ENCODE measurements at places on chromosomes 2 and 18.

DNA sequence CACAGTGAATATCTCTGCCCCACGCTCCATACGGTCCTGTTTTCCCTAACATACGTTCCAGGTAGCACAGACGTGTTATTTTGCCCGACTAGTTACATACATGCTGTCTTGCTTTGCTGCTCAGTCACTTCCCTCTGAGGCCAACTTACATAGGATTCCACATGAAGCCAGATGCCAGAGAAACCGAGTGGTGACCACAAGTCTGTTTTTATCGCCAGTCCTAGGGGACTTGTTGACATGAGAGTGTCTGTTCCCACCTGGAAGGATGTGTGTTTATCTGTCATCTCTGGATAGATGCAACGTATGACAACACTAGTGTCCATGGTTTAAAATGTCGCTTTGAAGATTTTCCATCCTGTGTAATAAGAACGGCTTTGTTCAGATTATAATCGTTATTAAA is 32.6 kb downstream of the PMAIP1 start:
- DNase-seq = no peak

GRCh38 chr2:113309655-113310387 is 31.1 kb upstream of the PAX8 start:
- no peak for DNase-seq

DNA sequence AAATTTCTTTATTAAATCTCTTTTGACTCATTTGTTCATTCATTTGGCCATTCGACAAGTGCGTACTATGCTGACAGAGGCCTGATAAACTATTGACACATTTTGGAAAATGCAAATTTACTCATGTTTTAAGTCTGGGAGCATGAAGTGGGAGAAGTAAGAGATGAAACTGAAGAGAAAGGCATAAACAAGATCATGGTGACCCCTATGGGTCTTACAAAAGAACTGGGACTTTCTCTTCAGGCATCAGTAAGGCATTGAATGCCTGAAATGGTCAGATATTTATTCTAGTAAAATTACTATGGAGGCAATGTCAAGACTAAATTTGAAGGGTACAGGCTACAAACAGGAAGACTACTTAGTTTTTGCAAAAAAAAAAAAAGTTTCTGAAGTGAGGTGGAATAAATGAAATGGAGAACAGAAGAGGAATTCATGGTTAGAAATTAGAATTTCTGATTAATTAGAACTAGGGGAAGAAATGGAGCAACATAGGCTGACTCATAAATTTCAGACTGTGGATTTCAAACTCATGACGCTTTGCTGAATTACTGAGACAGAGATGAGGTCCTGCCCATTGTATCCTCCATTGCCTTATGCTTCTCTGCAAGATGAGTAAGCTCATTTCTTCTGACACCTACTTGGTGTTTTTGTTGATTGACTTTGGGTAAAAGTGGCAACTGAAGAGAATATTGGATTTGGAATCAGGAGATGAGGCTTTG is 32.7 kb downstream of the VSNL1 start:
- no peak for DNase-seq

DNA sequence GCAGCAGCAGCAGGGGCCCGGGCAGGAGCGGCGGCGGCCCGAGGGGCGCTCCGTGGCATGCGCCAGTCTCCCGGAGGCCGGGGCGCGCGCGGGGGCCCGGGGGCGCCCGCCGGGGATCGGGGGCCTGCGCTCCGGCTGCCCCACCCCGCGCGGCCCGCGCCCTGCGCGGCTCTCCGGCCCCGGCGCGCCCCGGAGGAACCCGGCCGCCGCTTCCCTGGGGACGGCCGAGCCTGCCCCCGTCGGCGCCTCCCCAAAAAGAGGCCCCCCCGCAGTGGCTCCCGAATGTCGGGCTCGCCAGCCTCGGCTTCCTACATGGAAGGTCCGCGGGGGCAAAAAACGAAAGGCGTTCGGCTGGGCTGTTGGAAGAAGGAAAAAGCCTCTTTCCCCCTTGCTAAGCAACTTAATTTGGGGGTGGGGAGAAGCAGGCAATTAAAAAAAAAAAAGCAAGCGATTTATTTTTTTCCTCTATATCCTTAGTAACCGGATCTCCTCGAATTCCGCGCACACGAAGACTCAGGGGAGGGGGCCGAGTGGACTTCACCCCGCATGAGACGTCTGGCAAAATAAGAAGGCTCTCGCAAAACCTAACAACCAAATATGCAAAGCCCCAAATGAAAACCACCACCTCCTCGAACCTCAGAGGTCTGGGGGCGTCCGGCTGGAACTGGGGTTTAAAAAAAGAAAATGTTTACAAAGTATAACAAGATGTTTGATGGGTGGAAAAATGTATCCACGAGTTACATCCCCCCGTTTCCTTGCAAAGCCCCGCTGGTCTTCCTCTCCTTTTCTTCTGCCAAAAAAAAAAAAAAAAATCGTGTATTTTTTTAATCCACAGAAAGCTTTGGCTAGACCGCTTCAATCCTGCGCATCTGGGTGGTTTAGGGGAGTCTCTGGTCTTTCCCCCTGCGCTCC is at the start of gene SMAD7:
TSS of gene SMAD7 (minus strand) at position 430 of the 912 bp plus-strand sequence. CDS start 541 bp downstream, outside the sequence.
- no peak for DNase-seq

- DNase-seq = no peak
Measured at GRCh38 chr18:43931439-43931838, 654.1 kb upstream of the SYT4 start.

DNA sequence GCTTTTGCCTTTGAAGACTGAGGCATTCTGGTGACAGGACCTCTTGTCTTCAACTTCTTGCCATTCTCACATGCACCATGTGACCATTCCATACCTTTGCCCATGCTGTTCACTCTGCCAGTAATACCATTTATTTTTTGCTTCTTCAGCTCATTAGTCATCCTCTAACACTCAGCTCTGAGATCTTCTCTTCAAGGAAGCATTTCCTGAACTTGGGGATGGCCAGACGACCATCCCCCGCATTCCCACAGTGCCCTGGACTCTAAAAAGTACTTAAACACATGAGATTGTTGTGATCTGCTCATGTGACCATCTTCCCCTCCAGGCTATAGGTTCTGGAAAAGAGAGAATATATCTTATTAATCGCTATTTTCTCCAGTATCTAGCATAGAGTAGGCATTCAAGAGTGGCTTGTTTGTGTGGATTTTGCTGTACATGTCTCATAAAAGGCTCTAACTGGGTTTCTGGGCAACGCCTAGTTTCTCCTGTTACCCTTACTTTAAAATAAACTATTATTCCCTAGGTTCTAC is 33.9 kb downstream of the PAX3 start:
- no peak for DNase-seq

DNA sequence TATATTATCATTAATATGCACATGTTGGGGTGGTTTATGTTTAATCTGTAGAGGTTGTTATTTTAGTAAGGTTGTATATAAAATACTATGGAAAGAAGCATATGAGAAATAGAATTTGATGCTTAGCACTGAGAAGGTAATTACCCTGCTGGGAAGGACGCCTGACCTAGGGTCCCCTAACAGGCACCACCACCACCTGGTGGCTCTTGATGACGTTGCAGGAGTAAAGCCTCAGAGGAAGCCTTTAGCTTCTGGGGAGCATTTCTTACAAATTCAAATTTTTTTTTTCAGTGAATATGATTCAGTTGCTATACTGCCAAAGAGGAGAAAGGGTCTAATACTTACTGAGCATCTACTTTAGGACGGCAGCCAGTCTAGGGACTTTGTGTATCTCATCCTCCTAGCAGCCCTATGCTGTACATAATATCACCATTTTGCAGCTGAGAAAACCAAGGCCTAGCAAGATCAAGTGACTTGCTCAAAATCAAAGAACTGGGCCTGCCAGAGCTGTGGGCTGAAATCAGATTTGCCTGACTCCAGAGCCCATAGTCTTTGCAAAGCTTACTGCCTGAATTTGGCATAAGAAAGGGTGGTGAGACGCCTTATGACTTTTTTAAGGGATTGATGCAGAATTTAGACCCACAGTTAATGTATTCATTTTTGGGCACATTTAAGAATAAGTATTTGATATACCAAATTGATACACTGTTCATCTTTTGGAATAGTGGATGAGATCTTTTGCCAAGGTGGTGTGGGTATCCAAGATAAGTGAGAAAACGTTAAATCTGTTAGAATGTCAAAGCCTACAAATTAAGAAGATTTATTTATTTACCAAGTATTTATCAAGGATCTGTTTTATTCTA is 78.8 kb upstream of the GAREM1 start:
- DNase-seq = peak; percentile 51

DNA sequence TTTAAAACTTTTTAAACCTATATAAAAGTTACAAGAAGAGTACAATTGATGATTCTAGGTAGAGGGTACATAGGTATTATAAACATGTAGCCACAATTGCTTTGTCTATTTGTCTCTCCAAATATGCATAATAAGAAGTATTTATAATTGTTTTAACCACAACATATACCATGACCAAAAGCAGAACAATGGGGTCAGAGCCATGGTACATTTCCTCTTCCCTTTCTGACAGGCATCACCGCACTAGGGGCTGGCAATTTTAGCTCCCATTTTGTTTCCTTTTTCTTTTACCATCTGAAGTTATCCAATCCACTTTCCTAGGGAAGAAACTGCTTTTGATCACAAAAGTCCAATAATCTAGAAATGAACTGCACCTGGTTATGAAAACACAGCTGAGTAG is 49.3 kb downstream of the TMX3 start:
- no peak for DNase-seq

DNA sequence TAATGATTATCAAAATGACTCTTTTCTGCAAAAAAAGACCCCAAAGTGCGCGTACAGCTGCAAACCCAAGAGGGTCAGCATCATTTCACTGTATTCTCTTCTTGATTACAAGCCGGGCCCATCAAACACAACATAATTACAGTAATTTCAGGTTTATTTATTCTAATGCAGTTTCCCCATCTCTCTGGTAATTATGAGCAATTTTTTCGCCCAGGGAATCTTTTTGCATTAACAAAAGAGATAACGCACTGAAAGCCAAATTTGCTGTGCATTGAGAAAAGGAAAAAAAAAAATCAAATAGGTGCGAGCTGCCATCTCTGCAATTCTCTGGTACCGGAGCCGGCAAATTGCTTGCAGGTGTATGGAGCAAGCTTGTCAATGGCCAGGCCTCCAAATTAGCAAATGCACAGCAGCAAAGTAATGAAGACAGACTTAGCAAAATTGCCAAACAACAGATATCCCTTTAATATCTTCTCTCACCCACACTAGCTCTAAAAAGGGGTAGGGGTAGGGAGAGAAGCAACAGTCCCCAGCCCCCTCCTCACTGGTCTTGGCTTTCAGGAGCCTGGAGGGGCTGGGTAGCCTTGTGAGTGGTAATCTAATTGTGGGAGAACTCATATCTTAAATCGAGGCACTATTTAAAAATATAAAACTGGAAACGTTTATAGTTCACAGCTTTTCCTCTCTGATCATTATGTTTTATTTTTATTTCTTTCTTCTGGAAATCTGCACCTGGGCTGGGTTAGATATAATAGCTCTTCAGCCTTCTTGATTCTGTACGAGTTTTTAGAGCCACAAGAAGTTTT is 6.7 kb downstream of the DLX1 start:
- no peak for DNase-seq

DNA sequence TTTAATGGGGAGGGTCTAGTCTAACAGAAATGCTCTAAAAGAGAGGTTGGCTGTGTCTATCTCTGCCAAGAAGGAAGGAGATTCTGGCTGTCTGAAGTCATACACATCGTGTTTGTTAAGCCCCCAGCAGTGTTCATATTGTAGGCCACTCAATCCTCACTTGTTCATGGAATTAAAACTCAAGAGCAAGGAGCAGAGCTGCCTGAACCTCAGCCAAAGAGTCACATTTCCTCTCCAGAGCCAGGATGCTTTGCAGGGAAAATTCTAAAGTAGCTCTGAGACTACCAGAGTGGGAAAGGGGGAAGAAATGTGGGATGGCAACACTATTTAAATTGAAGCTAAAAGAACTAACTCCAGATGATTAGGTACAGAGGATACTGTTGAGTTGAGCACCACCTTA is 190.7 kb upstream of the CXCR4 start:
- no peak for DNase-seq

GRCh38 chr2:190578158-190579057 is 43.9 kb upstream of the NEMP2 start:
- DNase-seq = no peak

DNA sequence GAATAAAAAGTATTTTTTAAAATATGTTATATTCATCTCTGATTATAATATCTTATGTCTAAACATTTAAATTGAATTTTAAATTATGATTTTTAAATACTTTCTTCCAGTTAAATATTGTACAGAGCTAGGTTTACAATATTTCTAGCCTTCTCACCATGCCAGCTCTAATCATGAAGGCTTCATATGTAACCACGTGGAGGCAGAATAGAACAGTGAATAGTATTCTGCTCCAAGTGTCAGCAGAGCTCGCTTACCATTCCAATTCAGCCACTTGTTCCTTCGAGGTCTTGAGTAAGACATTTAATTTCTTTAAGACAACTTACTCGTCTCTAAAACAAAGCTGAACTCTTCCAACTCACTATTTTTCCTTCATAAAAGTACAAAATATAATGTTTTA is 871.8 kb downstream of the SUCLG1 start:
- DNase-seq = no peak

GRCh38 chr2:46683541-46683940 is 204.2 kb downstream of the TMEM247 start:
- DNase-seq = no peak

Data from neuronal stem cell (in vitro differentiated cells).